Right ventricle myocardium inferior (tissue), 1 donor: ENCODE measurements at places on chromosomes 13 and 19. TPM values are rescaled to one million over a fixed set of nuclear protein-coding genes. Genes with fewer than 3 reads are reported as not detected.

Gene TUBB4A
- total RNA-seq, result 6.2 TPM

Gene DHDH
- not detected for total RNA-seq

DNA sequence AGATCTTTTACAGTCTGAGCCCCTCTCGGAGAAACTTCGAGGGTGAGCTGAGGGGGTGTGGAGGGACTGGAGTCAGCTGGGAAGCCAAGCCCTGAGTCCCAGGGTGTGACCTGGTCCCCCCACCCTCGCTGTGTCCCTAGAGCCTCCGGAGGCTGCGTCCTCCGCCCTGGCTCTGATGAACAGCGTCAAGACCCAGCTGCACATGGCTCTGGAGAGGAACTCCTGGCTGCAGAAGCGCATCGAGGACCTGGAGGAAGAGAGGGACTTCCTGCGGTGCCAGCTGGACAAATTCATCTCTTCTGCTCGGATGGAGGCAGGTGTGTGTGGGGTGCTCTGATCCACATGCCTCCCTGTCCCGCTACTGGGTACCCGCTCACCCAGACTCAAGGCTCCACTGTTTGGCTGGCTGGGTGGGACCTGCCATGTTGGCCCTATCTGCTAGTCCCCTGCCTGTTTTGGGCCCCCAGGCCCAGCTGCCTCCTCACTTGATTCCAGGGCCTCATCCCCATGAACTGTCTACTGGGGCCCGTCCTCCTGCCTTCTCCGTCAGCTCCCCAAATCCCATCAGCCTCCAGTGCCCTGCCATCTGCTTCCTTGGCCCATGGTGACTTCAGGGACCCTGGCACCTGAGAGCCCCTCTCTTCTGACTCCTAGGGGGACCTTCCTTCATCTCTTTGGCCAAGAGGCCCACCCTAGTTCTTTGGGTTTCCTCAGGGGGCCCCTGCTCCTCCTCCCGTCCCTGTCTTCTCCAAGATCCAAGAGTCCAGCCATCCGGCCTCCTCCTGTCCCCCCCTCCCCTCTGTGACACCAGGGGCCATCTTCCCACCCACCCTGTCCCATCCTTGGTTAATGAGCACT lies 1.5 kb downstream of the CCDC106 start:
- DNase-seq, result no peak

DNA sequence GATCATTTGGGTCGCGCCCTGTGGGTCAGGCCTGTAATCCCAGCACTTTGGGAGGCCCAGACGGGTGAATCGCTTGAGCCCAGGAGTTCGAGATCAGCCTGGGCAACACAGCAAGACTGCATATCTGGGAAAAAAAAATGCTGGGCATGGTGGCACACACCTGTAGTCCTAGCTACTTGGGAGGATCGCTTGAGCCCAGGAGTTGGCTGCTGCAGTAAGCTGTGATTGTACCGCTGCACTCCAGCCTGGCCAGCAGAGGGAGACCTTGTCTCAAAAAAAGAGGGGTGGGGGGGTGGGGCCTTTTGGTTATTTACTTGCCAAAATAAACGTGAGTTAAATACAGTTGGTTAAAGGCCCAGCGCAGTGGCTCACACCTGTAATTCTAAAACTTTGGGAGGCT lies 9.8 kb upstream of the ZNF544 start:
- no peak for DNase-seq

Gene RNF113B
- not detected for total RNA-seq

- DNase-seq, result no peak
These were observed at the start of gene HOOK2 for GRCh38 chr19:12774588-12775555. HOOK2 (minus strand) TSS chr19:12775552; CDS start chr19:12775449, 103 bp downstream.

Gene YJEFN3
- 6.5 TPM for total RNA-seq

- DNase-seq, result no peak
These were observed 532.0 kb downstream of the GPC6 start for GRCh38 chr13:93758575-93758974.

Gene MEIS3
- 3.8 TPM for total RNA-seq

Gene FREM2
- total RNA-seq, result 0.03 TPM

Gene SIGLEC8
- total RNA-seq, result 0.08 TPM
